ENCODE measurements at places on chromosomes 1 and 21. TPM values are rescaled to one million over a fixed set of nuclear protein-coding genes. Genes with fewer than 3 reads are reported as not detected.

DNA sequence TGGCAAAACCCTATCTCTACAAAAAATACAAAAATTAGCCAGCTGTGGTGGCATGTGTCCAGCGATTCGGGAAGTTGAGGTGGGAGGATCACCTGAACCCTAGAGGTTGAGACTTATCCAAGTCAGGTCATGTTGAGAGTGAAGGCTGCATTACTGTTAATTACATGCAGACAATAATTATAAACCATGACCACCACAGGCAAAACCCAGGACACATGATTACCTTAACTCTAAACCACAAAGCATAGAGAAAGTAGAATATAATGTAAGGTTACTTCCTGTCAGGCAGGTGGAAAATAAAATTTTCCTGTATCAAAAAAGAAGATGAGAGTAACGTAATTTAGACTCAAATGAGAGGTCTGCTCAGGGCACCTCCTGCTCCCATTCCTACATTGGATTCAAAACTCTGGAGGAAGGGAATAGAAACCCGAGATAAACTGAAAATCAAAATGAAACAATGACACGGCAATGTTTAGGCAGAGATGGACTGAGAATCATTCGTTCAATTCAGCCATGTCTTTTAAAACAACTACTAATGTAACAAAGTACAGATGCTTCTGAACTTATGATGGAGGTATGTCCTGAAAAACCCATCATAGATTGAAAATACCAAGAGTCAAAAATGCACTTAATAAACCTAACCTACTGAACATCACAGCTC lies 33.6 kb downstream of the RGS8 start:
- DNase-seq = no peak

- no peak for DNase-seq
Measured at GRCh38 chr1:160204526-160205241, 500 bp upstream of the PEA15 start.

Gene SYDE2
- total RNA-seq = 3.7 TPM

DNA sequence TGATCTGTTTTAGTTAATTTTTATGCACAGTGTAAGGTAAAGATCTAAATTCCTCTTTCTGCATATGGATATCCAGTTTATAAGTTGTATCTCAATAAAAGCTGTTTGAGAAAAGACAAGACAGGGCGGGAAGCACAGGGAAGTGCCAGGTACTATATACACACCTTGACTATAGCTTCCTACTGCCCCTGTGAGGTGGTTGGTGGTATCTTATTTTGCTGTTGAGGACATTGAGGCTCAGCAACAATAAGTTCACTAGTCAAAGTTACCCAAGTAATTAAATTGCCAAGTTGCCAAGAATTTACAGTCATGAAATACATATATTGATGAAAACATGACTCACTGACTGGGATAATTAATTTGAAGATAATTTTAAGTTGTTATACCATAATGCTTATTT lies 109.1 kb downstream of the CD247 start:
- DNase-seq = no peak

Gene ADGRB2
- total RNA-seq = 0.08 TPM

Gene NBPF20
- 0.48 TPM for total RNA-seq

Gene IGFN1
- not detected for total RNA-seq

DNA sequence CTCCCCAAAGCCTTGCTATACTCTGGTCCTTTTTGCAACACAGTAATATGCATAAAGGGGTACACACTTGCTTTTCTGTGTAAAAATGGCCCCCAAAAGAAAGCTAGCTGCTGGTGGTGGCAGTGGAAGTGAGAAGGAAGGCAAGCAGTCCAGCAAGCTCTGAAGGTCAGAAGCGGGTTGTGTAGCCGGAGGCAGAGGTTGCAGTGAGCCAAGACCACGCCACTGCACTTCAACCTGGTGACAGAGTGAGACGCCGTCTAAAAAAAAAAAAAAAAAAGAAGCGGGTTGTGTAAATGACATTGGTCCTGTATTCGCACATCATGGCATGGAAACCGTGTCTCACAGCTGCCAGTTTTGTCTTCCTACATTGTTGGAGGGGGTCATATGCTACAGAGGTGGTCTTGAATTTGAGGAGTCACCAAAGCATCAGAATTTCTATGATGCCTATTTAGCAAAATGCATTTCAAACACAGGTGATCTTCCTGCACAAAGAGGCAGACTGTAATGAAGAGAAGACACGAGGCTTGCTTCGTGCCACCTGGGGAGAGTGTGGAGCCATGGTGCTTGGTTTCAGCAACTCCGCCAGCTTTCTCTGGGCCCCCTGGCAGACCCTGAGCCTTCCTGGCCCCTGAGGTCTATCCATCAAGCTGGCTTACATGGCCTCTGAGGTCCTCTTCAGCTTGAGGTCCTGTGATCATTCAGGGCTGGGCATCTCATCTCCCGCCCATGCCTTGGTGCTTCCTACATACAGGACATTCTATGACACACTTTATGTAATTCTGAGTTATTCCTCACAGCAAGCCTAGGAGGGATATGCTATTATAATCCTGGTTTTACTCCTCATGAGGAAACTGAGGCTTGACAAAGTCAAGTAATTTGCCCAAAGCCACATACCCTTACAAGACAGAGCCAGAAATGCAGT lies 71.0 kb downstream of the TOMM20 start:
- no peak for DNase-seq

- DNase-seq = peak; percentile 36
Measured at GRCh38 chr21:14773777-14774345, 227.7 kb upstream of the SAMSN1 start.

Gene LAMTOR2
- total RNA-seq = 49.1 TPM

- DNase-seq = no peak
Measured at GRCh38 chr1:118987468-118988185, 516 bp downstream of the TBX15 start.

GRCh38 chr1:1308756-1309250 lies 406 bp downstream of the PUSL1 start:
- no peak for DNase-seq

GRCh38 chr1:90671251-90671650 lies 45.9 kb downstream of the BARHL2 start:
- DNase-seq = no peak

DNA sequence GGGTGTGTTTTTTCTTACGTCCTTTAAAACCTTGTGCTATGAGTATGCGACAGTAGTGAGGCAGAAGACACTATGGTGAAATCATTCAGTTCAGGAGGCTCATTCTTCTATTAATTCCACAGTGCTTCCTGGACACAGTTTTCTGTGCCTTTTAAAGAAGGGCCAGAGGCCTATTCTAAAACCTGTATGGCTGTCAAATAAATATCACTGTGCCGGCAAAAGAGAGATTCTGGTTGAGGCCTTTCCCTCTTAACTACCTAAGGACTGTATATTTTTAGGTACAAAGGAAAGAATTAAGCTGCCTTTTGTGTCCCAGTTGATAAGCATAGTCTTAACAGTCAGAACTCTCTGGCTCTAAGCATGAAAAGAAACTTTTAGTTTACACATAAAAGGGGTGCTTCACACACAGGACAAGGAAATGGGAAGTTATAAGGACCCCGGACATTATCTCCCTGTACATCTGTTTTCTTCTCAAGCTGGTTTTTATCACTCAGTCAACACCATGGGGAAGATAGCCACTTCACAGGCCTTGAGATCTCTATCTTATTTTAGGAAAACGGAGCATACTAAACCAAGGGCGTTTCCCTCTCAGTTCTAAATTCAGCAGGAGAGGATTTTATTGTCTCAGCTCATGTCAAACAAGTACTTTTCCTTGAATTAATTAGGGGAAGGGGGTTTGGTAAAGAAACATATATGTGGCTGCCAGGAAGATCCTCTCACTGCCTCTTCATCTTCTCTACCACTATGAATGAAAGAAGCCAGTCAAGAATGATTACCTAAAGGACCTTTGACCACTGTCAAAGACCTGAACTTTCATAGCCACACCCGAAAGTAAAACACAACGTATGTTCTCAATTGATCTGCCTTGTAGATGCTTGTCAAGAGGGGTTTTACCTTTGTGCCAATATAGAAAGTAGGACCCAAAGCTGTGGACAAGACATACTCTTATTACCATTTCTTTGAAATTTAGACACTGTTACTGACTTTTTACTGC lies 71.4 kb upstream of the HSPA13 start:
- DNase-seq = no peak

GRCh38 chr1:200627575-200628222 lies 7.1 kb upstream of the KIF14 start:
- DNase-seq = no peak

Gene LEPROT
- 10.9 TPM for total RNA-seq

GRCh38 chr1:153977250-153978240 lies at the start of gene JTB:
Gene JTB, minus strand, starts transcription at chr1:153977674. Its CDS starts 422 bp downstream, at chr1:153977252.
- DNase-seq = peak; percentile 86

- peak; percentile 85 for DNase-seq
Measured at GRCh38 chr21:45818904-45819285, 162.7 kb upstream of the COL6A1 start.

GRCh38 chr1:161214369-161214768 lies 726 bp upstream of the FCER1G start:
- no peak for DNase-seq

Gene ELAPOR1
- total RNA-seq = 6.8 TPM

Gene ANKRD34A
- total RNA-seq = 10.3 TPM

Gene NRAS
- 69.4 TPM for total RNA-seq

- no peak for DNase-seq
Measured at GRCh38 chr1:53111073-53111556, 31.3 kb downstream of the SLC1A7 start.

All from activated naive CD8-positive, alpha-beta T cell treated with anti-CD3 and anti-CD28 coated beads for 36 hours (primary cell).